H7 (cell line): ENCODE measurements at places on chromosomes 13 and 19. TPM values are rescaled to one million over a fixed set of nuclear protein-coding genes. Genes with fewer than 3 reads are reported as not detected.
A peak's percentile ranks its signal among the peaks of the same experiment; 100 is the strongest.

- peak; percentile 61 for DNase-seq
Measured at GRCh38 chr13:59364641-59365085, 799.1 kb downstream of the DIAPH3 start.

- no peak for DNase-seq
Measured at GRCh38 chr19:10104130-10104513, 1.6 kb upstream of the ANGPTL6 start.

DNA sequence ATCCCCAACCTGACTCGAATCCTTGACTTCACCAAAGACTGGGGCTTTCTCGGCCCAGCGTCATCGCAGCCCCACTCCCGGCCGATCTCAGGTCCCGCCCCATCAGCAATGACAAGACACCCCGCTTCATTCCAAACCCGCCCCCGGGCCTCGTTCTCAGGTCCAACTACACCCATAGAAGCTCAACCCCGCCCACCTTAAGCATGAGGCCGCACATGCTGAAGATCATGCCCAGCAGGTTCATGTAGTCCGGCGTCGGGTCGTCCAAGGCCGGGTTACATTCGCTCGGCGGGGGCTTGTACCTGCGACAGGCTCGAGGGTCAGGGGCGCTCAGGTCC is 2.3 kb downstream of the WDR83 start:
- peak; percentile 77 for DNase-seq

DNA sequence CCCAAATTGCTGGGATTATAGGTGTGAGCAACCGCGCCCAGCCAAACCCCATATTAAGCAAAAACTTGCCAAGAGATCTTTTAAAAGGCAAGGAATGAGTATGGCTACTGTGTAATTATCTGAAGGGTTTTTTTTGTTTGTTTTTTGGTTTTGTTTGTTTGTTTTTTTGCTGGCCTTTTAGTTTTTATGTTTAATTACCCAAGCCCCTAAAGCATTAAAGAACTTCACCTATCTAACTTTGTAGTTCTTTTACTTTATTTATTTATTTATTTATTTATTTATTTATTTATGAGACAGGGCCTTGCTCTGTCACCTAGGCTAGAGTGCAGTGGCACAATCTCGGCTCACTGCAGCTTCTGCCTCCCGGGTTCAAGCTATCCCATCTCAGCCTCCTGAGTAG is 40.3 kb upstream of the GARRE1 start:
- DNase-seq: no peak

DNA sequence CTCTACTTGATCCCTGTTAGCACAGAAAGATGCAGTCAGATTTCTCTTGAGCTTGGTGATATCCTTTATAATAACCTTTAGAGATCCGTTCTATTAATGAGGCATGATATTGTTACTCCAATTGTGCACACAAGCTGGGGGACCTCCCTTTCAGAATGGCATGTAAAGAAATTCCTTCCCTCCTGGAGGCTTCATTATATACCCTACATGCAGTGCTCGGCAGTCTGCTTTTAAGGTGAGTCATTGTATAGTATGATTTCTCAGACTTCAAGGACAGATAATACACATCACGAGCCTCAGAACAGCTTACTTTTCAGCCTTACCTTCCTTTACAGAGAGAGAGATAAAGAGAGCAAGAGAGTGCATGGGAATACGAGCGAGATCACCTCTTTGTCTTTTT is 261.3 kb downstream of the ATP8A2 start:
- DNase-seq: no peak

GRCh38 chr19:38420935-38421334 is 5.1 kb downstream of the RASGRP4 start:
- peak; percentile 32 for DNase-seq

- no peak for DNase-seq
Measured at GRCh38 chr13:93473441-93474270, 247.0 kb downstream of the GPC6 start.

DNA sequence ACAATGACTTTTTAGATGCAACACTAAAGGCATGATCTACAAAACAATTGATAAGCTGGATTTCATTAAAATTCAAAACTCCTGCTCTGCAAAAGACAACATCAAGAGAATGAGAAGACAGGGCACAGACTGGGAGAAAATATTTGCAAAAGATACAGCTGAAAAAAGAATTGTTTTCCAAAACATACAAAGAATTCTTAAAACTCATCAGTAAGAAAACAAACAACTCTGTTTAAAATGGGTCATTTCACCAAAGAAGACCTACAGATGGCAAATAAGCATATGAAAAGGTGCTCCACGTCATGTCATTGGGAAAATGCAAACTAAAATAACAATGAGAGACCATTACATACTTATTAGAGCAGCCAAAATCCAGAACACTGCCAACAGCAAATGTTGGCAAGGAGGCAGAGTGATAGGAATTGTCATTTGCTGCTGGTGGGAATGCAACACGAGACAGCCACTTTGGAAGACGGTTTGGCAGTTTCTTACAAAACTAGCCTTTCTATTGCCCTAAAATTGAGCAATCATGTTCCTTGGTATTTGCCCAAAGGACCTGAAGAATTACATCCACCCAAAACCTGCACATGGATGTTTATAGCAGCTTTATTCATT is 39.2 kb downstream of the FLT1 start:
- peak; percentile 23 for DNase-seq

GRCh38 chr13:32010136-32010535 is 21.4 kb upstream of the FRY start:
- no peak for DNase-seq

GRCh38 chr13:21100994-21101757 is 39.8 kb upstream of the LATS2 start:
- DNase-seq: no peak

- no peak for DNase-seq
Measured at GRCh38 chr13:33578786-33579185, 239.2 kb upstream of the RFC3 start.

- peak; percentile 85 for DNase-seq
Measured at GRCh38 chr19:46634656-46635218, 1.3 kb downstream of the GNG8 start.

DNA sequence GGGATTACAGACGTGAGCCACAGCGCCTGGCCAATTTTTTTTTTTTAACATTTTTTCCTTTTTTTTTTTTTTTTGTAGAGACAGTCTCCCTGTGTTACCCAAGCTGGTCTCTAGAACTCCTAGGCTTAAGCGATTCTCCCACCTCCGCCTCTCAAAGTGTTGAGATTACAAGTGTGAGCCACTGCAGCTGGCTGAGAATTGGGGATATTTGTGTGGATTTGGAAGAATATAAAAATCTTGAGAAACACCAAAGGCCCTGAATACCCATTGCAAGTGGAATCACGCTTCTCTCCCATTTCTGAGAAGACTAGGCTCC is 79.9 kb upstream of the ABCC4 start:
- no peak for DNase-seq

- peak; percentile 76 for DNase-seq
Measured at GRCh38 chr19:3771000-3771905, 775 bp downstream of the RAX2 start.

- DNase-seq: no peak
Measured at GRCh38 chr13:29504691-29505090, 90.8 kb downstream of the SLC7A1 start.

DNA sequence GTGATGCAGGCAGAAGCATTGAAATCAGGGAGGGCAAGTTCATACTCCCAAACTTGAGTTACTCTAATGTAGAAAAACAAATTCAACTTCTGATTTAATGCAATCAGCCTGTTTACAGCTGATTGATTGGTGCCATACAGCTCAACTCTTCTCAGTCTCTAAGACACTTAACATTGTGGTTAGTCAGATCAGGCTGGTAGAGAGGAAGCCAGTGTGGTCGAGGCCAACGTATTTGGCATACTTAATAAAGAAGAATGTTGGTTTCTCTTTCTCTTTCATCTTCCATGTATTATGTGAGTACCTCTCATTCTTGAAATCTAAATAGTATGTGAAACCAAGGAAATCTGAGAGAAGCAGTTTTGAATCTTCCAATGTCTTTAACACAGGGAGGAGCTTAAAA is 255.0 kb upstream of the SLITRK1 start:
- DNase-seq: no peak

- peak; percentile 97 for DNase-seq
Measured at GRCh38 chr19:54162241-54162805, 2.8 kb upstream of the LENG1 start.

The ZNF132 gene
- 2.1 and 3.8 TPM in 2 replicates for total RNA-seq

The POU2F2 gene
- total RNA-seq: 0.90 and 2.4 TPM in 2 replicates

The PEAK3 gene
- not detected in 2 replicates for total RNA-seq

The SBSN gene
- total RNA-seq: not detected in 2 replicates
